ENCODE measurements at places on chromosomes 2 and 18.

DNA sequence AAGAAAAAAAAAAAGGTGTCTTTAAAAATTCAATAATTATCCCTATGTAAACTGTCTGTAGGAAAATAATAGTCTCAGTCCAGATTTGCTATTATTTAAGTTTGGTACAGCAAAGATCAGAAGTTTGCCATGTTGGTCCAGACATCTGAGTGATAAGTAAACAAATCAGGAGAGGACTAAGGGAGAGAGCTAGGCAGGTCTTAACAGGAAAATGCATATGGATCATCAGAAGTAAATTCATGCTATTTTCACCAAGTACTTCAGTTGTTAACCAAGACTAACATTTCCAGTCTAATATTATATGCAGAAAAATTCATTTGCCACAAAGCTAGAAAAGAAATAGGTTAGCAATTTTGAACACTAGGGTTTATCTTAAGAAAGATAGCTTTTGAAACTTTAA is 95.0 kb upstream of the STK17B start:
- no peak for DNase-seq

- DNase-seq = no peak
Observed at GRCh38 chr18:14086458-14087231, 45.6 kb downstream of the ZNF519 start.

DNA sequence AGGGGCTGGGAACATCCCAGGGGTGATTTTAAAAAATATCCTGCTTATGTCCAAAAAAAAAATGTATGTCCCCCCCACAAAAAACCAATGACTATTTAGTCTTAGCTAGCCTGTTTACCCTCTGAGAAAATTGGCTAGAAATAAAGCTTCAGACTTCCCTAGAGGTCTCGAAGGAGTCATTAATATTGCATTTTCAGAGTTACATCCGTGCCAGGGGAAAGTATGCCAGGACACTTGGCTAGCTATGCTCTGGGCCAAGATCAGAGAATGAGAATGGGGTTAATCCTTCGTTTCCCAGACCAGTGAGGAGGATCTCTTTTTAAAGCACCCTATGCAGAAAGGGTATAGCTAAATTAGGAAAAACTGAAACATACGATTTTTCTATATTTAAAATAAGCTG is 183.6 kb downstream of the MC4R start:
- no peak for DNase-seq

GRCh38 chr2:75088791-75089190 is 110.5 kb downstream of the TACR1 start:
- no peak for DNase-seq

DNA sequence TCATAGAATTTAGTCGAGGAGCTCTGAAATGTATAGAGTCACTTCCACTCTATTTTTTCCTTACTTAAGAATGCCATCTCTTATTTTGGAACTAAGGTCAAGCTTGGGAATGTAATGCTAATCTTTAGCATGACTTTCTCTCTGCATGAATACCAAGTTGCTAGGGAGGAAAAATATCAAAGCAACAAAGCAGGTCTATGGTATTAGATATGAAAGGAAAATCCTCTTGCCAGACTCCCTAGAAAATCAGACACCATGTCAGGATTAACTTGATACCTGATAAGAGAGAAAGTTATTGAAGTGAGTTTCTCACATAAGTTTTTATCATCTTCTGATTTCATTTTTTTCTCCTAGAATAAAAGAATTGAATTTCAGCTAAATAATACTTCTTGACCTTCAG is 341.7 kb upstream of the ZNF804A start:
- no peak for DNase-seq

DNA sequence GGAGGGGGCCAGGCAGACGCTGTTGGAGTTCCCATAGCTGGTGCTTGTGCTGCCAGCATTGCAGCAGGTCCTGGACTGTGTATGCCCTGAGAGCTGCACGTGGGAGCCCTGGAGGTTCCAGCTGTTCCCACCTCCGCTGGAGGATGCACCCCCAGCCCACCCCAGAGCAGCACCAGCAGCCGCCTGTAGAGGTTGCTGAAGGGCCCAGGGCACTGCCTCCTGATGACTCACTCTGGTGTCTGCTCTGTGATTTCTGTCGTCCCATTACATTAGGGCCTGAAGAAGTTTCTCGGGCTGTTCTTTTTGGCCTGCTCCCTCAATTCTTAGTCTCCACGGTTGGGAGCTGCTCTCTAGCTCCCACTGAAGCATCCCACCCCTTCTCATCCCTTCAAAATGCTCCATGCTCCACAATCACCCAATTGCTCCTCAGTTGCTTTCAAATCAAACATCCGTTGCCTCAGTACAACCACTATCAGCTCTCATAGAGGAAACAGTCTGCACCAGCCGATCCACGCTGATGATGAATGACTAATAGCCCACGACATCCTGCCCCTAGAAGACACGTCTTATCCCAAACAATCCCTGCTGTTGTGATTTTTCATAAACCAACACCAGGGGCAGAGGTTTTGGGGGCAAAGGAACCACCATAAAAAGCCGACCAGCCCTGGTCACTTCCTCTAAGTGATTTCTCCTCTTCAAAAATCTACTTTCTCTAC is 65.2 kb upstream of the RNF152 start:
- no peak for DNase-seq

GRCh38 chr2:112803691-112804521 is 19.6 kb upstream of the IL1A start:
- no peak for DNase-seq

DNA sequence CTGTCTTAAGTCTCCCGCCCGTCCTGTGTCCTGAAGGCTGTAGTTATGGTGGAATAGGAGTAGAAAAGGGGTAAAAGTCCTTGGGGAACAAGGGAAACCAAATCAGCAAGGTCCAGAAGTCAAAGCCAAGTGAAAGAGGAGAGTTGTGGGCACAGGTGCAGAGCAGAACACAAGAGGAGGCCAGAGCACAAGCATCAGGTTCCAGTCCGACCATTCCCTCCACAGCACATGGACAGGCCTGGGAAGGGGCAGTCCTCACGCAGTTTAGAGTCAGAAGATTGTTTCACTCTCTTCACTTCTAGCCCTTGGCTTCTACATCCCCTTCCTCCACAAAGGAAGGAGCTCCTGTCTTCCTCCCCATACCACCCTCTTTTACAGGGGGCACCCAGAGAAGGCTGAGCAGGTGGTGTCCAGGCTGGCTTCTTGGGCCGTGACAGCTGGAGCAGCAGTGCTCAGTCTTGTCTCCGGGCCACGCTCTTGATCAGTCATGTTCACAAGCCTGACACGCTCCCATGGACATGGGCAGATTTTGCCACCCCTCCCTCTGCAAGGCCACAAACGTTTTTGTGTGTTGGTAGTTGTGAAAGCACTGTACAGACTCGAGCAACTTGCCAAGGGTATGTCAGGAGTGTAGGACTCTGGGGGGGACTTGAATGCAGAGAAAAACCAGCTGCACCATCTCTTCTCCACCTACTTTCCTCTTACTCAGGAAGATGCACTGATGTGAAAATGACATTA is 138.5 kb upstream of the DAPL1 start:
- DNase-seq = no peak

- no peak for DNase-seq
Observed at GRCh38 chr2:128602699-128603101, 284.0 kb upstream of the HS6ST1 start.

DNA sequence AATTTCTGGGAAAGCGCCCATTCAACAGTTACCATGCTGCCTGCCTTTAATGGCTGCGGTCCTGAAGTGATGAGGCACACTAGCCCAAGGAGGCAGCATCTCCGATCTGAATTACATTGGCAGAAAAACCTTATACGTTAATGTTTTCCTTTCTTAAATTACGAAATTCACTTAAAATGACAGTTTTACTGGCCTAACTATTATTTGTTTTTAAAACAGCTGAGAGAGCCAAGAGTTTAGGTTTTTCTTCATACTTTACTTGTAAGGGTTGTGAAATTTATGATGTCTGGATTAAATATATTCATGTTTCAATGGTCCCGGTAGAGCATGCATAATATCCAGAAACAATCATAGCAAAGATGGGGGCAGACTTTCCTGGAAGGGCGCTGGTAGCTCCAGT is 115.2 kb upstream of the REV1 start:
- DNase-seq = no peak

DNA sequence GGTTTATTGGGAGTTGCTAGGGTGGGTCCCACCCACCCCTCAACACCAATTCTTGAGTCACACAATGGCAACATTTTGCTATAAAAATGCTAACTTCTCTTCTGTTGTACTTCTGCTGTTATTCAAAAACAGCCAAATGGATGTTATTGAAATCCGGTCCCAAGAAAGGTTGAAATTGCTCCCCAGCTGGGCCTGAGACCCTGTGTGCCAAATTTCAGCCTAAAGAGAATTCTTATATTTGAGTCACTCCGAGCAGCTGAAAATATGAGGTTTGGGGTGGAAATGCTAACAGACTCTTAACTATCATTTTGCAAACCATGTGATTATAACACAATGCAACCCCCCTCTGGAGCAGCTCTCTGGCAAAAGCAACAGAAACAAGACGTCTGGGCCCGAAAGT is 27.0 kb upstream of the ACVR1 start:
- no peak for DNase-seq

DNA sequence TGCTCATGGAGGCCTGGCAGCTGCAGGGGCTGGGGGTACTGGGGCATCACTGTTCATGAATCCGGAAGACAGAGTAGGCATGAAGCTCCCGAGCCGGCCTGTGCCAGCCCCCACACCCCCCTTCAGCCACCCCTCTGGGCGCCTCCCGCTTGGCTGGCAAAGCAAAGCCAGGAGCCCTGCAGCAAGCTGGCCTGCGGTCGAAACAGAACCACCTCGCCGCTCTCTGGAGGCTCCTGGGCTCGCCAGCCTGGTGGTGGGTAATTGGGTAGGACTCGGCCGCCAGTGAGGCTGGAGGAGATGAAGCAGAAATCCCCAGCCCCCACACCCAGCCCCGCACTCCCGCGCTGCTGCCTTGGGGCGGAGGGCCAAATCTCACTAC is 70.9 kb upstream of the GPC1 start:
- DNase-seq = no peak

DNA sequence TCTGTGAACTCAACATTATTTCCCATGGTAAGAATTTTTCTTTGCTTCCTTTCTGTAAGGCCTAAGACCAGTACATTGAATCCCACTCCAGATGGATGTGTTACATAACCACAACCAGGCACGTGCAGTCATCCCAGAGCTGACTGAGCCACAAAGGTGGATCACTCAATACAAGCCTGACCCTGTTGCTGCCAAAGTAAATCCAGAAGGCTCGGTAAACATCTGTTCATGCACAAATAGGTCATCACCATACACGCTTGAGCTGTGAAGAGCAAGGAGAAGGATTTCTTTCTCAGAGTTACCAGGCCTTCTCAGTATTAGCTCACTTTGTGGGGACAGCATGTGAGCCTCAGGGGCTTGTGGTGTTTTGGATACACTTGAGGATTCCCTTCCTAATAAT is 791.4 kb upstream of the FANCL start:
- no peak for DNase-seq

DNA sequence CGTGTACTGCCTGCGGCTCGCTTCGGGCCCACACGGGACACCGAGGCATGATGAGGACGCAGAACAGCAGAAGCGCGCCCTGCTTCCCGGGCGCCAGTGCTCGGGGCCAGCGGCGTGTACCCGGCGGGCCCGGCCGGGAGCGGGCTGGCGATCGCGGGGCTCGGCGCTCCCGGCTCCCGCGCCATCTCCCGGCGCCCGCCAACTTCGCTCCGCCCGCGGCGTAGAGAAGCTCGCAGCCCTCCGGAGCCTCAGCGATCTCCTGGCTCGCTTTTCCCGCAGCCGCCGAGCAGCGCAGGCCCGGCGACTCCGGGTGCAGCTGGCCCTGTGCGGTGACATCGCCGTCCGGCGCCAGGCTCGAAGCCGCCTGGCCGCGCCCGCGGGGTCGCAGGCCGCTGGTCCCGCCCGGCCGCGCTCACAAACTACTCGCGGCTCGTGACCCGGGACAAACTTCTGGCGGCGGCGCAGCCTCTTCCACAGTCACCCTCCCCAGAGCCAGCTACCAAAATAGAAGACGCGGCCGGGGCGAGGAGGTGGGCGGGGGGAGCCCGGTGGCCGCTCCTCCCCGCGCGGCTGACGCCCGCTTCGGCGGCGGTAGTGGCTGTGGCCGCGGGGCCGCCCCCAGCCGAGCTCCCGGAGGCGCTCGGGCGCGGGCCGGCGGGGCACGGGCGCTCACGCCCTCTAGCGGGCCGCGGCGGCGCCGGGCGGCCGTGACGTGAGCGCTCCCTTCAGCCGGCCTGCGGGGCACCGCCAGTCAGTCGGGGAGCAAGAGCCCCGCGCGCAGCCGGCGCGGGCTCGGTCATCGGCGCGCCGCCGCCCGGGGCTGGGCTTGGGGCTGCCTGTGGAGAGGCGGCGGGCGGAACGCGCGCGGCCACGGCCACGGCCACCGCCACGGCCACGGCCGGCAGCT is at the start of gene PTPRM:
PTPRM (plus strand) TSS at position 750 of the 907 bp plus-strand sequence. CDS start 503 bp downstream, outside the sequence.
- no peak for DNase-seq

GRCh38 chr2:222000326-222000725 is 298.5 kb downstream of the PAX3 start:
- no peak for DNase-seq

DNA sequence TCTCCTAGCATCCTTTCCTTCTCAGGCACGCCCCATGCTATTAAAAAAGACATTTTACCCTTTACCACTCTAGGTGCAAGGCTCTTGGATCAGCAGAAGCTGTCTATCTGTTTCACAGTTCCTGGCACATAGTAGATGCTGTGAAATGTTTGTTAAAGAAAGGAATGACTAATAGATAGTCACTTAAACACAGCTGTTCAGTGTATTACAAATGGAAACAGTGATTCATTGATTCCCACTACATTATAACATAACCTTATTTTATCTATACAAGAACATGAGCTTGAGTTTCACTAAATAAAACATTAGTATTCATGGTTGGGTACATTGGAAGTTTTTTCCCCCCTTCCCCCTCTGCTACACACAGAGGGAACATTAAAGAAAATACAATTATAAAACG is 142.1 kb downstream of the ASXL3 start:
- DNase-seq = no peak

- no peak for DNase-seq
Observed at GRCh38 chr18:75057169-75057960, 151.6 kb downstream of the PTGR3 start.

DNA sequence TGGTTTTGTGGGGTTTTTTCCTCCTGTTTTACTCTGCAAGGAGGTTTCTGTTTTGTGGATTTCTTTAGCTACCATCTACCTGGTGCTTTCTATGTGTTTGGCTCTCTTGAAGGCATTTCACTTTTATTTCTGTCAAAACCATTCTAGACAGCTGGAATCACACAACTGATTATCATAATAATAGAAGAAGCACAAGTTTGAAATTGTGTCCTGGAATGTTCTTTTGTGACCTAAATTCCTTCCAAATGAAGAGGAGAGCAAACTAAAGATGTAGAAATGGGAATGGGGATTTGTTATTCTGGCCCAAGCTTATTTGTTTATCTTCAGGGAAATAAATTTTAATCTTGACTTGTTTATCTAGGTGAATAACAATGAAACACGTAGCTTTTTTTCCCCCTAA is 17.0 kb upstream of the MFSD2B start:
- DNase-seq = no peak

DNA sequence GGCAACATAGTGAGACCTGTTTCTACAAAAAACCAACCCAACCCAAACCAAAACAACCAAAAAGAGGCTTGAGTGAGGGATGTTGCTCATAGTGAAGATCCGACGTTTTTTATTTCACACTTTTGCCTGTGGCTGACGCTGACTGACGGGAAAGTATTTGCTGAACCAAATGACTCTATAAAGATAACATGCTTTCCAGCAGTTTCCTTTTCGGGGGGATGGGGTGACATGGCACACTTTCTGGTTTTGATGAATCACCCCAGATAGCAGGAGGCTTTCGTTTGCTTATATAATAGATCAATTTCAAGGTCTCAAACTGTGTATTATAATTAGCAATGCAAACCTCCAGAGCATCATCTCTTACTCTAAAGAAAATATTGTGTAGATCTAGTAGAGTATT is 150.8 kb downstream of the AQP4 start:
- DNase-seq = no peak

GRCh38 chr18:53861185-53861584 is 363.3 kb downstream of the MBD2 start:
- DNase-seq = no peak
